Stimulated activated CD4-positive, alpha-beta T cell treated with anti-CD3 and anti-CD28 coated beads, Interleukin-1b, Interleukin-23, amount 100 ng/mL, for 4 hours (primary cell): ENCODE measurements at places on chromosomes 6 and 20.

DNA sequence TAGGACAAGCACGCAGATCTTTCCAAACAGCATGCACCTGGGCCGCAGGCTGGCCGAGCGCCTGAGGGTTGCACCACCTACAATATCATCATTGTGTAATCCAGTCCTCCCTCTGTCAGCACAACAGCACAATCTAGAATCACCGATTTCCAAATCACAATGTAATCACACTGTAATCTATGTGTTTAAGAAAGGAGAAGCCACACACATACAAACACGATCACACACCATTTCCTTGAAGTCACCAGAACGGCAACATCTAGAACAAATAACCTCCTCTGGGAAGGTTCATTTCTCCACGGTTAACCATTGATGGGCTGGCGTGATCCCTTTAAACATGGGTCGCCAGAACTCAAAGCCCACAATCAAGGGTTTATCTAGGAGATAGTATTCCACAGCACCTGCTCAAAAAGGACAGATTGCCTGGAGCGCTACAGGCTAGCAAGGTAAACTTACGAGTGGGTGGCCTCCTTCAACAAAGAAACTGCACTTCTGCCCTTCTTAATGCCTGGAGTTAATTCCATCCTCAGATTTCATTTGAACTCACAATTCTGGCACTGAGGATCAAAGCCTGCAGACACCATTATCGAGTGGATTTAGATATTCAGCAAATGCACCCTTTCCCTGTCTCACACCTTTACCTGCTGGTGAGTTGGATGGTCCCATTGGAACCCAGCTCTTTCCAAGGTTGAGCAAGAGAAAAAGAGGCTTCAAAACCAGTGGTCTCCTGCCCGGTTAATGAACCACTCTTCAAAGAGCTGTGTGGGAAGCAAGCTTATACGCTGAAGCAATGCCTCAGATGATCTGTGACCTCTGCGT is 83.8 kb upstream of the FOXQ1 start:
- no peak for DNase-seq

DNA sequence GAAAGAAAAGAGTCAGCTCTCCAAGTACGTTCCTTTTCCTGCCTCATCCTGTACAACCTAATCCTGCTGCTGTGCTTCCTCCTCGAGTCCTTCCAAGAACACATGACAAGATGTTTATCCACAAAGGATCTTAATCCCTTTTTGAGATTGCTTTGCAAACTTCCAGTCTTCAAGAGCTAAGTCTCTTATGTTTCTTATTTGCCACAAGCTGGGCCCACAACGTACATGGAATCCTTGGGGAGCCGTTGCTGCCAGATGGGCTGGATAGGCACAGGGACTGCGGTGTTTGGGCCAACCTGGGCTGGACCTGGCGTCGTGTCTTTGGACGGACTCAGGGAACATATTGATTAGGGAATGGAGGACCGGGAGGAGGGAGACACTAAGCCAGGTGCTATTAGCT is 79.7 kb upstream of the AFDN start:
- no peak for DNase-seq

DNA sequence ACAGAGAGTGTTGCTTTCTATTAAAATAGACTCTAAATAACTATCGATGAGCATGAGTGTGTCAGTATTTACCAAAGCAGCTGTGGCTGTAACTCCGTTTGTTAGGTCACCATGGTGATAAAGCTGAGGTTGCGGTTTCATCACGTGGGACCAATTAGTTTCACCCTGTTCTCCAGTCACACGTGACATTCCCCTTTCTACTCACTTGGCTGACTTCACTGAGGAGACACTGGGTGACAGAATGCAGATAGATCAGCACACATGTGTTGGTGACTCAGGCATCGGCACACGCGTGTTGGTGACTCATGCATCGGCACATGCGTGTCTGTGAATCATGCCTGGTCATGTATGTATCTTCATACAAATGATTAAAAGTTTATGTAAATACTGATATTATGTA is 285.4 kb downstream of the THBS2 start:
- no peak for DNase-seq

- DNase-seq, result no peak
Observed at GRCh38 chr6:140844167-140844566, 1288.6 kb upstream of the GJE1 start.

- DNase-seq, result no peak
Observed at GRCh38 chr20:61629602-61630390, 377.7 kb downstream of the CDH4 start.

GRCh38 chr20:3195590-3196237 is 8.8 kb downstream of the DDRGK1 start:
- DNase-seq, result no peak

DNA sequence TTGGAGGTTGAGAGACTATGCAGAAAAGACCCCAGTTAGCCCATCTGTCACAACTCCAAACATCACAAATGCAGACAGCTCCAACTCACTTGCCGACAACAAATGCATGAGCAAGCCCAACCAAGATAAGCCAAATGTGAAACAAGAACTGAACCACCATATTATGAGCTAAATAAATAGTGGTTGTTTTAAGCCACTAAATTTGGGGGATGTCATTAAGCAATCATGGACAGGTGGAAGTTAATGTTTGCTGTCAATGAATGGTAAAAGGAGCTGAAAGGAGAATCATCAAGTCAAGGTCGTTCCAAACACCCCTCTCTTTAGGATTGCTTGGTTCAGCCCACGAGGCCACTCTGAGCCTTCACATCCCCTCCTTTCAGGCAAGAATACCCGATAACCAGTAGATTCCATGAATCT is 71.2 kb upstream of the PLCB4 start:
- no peak for DNase-seq

GRCh38 chr6:7195339-7196018 is 87.7 kb downstream of the RREB1 start:
- no peak for DNase-seq

- DNase-seq, result no peak
Observed at GRCh38 chr20:24773168-24773567, 175.9 kb upstream of the CST7 start.

- no peak for DNase-seq
Observed at GRCh38 chr6:137868721-137869548, 1.9 kb downstream of the TNFAIP3 start.

DNA sequence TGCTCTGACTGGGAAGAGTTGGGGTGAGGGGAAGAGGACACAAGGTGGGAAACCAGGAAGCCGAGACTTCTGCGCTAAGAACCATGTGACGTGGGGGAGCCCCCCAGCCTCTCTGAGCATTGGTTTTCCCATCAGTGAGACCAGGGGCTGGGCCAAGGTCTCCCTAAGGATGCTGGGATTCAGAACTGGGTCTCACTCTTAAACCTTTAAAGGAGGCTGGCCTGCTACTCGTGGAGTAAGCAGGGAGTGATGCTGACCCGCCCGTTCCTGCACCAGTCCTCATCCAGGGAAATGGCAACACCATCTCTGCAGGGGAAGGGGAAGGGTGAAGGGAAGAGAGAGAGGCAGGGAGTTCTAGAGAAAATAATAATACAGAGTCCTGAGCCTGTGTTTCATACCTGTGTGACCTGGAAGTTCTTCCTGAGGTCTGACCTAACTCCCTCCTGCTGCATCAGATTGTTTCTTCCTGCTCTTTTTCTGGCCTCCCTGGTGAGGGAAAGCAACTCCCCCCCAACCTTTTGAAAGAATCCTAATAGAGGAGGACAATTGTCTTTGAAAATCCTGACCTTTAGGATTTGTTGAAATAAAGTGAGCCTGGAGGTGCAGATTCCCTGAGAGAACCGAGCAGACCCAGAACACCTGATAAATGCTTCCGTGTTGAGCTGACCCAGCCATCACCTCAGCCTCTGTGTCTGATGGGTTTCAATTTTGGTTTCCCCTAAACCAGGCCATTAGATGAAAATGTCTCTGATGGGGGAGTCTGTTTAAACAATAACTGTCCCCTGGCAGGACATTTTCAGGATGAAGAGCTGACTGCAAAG is 3.0 kb upstream of the GRM4 start:
- no peak for DNase-seq

- no peak for DNase-seq
Observed at GRCh38 chr20:46034039-46034438, 5.0 kb downstream of the SLC12A5 start.

GRCh38 chr6:124882579-124883393 is 79.5 kb upstream of the RNF217 start:
- no peak for DNase-seq

GRCh38 chr6:149209871-149210775 is 107.4 kb upstream of the TAB2 start:
- no peak for DNase-seq

GRCh38 chr6:41651246-41651961 is 13.1 kb downstream of the MDFI start:
- no peak for DNase-seq

GRCh38 chr20:38890497-38890818 is 35.8 kb upstream of the FAM83D start:
- no peak for DNase-seq

GRCh38 chr6:107405002-107405401 is 54.4 kb downstream of the PDSS2 start:
- DNase-seq, result no peak

DNA sequence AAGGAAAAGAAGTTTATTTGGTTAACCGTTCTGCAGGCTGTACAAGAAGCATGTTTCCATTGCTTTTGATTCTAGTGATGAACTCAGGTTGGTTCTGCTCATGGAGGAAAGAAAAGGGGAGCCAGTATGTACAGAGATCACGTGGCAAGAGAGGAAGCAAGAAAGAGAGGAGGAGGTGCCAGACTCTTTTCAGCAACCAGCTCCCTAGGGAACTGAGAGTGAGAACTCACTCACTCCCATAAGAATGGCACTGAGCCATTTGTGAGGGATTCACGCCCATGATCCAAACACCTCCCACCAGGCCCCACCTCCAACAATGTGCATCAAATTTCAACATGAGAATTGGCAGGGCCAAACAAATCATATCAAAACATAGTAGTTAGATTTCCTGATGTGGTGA is 649.1 kb downstream of the EPM2A start:
- DNase-seq, result no peak
